ENCODE measurements at places on chromosomes 4 and X.
A peak's percentile ranks its signal among the peaks of the same experiment; 100 is the strongest.

DNA sequence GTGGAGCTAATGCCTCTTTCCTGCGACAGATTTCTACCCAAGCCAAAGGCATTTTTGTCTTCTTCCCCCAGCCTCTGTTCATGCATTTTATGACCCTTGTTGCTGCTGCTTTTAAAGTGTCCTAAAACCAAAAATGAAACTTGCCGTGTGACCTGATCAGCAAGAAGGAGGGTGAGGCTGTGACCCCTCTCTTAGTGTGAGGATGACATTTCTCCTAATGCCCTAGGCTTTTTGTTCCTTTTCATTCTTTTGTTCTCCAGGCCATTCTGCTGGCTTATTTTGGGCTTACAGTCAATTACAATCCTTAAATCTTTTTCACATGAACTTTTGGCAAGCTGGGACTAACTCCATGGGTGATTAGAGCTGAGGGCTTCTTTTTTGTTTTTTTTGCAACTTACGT is 34.4 kb downstream of the PTTG2 start:
- DNase-seq = no peak

GRCh38 chr4:1092026-1092982 is 21.1 kb downstream of the RNF212 start:
- DNase-seq = no peak

- DNase-seq = no peak
Measured at GRCh38 chr4:2044542-2045517, 14.3 kb upstream of the NAT8L start.

DNA sequence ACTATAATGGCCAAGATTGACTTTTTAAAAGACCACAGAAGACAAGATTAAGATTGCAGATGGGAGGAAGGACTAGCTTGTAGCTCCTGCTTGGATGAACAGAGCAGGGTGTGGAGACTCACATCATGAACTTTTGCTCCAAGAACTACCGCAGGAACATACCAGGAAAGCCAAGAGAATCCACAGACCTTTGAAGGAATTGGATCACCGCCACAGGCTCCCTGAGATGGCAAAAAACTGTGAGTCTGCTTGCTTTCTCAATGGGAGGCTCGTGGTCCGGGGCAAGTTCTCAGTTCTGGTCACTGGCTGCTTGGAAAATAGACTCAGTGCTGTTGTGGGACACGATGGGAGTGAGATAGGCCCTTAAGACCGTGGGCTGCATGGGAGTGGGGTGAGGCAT is 276.6 kb downstream of the CCSER1 start:
- DNase-seq = no peak

GRCh38 chrX:124347242-124347641 is 879 bp downstream of the SH2D1A start:
- DNase-seq = no peak

GRCh38 chrX:48003758-48004457 is at the start of gene ZNF182:
Gene ZNF182 (minus strand): TSS chrX:48003989. CDS start chrX:48002609, 1,380 bp downstream.
- DNase-seq = peak; percentile 80

- no peak for DNase-seq
Measured at GRCh38 chr4:84622959-84623358, 40.0 kb downstream of the CDS1 start.

DNA sequence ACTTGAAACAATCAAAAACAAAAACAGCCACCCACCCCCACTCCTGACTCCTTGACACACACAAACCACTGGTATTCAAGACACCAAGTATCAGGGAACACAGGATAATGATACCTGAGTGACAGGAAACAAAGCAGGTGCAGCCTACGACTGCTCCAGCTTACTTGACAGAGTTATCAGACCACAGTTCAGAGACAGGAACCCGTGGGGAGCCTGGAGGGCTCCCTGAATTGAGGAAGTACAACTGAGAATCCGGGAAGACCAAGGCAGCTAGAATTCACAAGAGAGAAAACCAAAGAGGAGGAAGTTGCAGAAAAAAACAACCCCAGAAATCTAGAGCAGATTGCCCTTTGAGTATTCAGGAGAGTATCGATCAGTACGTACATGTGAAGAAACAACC is 20.5 kb downstream of the COMMD8 start:
- DNase-seq = peak; percentile 17

GRCh38 chr4:57442831-57443291 is 332.7 kb upstream of the IGFBP7 start:
- DNase-seq = peak; percentile 56

- no peak for DNase-seq
Measured at GRCh38 chrX:22516893-22517292, 244.2 kb downstream of the CBLL2 start.

DNA sequence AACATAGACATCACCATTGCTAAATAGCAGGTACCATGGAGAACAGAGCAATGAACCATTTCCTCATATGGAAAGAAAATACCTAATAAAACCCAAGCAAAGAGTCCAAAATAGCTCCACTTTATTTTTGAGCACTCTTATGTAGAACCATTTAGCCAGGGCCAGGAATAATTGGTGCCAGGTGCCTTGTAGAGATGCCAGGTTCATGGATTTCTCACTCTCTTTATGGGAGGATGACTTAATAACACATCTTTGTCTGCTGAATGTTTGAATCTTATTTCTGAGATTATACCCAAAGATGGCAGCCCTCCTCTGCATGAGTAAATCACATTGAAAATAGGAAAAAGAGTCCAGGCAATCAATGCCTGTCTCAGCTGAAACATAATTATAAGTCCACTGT is 212.3 kb upstream of the SFRP2 start:
- no peak for DNase-seq

- DNase-seq = no peak
Measured at GRCh38 chrX:66200050-66200664, 36.1 kb downstream of the HEPH start.

GRCh38 chr4:147590249-147590920 is 26.8 kb upstream of the TMEM184C start:
- peak; percentile 77 for DNase-seq

GRCh38 chrX:47633689-47634590 is 4.2 kb upstream of the CFP start:
- no peak for DNase-seq

DNA sequence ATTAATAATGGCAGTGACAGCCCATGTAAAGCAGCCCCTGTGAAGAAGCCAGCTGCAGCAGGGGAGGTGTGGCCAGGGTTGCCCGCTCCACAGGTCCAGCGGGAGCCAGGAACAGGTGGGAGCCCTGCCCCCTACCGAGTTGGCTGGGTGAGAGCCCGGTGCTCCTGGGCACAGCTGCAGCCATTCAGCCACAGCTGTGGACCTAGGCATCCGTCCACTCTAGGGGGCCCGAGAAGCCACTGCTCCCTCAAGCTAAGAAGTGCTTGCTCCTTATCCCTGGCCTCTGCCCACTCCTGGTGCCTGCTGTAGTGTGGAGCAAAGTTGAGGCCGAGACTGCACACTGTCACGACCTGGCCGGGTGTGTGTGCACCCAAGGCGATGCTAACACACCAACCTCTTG is 1469.0 kb downstream of the PCDH7 start:
- DNase-seq = no peak

GRCh38 chr4:123554801-123555232 is 158.2 kb downstream of the SPRY1 start:
- DNase-seq = no peak

DNA sequence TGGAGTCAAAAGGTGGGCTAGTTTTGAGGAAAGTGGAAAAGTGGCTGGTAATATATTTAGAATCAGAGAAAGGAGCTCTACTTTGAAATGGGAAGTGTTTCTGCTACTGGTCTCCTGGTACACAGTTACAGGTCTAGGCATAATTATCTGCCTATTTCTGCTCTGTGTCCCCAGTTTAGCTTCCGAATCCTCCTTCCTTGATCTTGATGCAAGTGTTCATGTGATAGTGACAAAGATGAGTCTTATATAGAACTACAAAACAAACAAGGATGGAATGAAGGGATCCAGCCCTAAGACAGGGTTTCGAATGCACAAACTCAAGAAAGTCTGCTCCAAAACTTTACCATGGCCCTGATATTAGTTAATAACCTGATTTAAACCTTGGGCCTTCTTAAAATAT is 580.2 kb downstream of the INPP4B start:
- no peak for DNase-seq

GRCh38 chr4:22597471-22597870 is 81.6 kb upstream of the ADGRA3 start:
- no peak for DNase-seq

- no peak for DNase-seq
Measured at GRCh38 chrX:115591856-115592842, 31.2 kb downstream of the PLS3 start.

- no peak for DNase-seq
Measured at GRCh38 chr4:110704748-110705439, 82.0 kb upstream of the PITX2 start.

- peak; percentile 13 for DNase-seq
Measured at GRCh38 chr4:43932448-43932847, 516.2 kb downstream of the KCTD8 start.

GRCh38 chr4:56093576-56093975 is 144.8 kb downstream of the CEP135 start:
- DNase-seq = no peak

- no peak for DNase-seq
Measured at GRCh38 chr4:39068907-39069306, 6.9 kb downstream of the KLHL5 start.

- no peak for DNase-seq
Measured at GRCh38 chr4:74283614-74284013, 24.7 kb upstream of the EPGN start.

- DNase-seq = no peak
Measured at GRCh38 chrX:154695911-154696675, 42.7 kb upstream of the CTAG2 start.

- no peak for DNase-seq
Measured at GRCh38 chr4:152218576-152218975, 317.3 kb downstream of the FBXW7 start.

- DNase-seq = no peak
Measured at GRCh38 chrX:82842286-82842685, 665.8 kb upstream of the POU3F4 start.

- peak; percentile 56 for DNase-seq
Measured at GRCh38 chr4:40055863-40056715, 561 bp upstream of the N4BP2 start.

- DNase-seq = no peak
Measured at GRCh38 chrX:1172496-1172895, 40.0 kb downstream of the CRLF2 start.

GRCh38 chrX:135433531-135434257 is 11.9 kb downstream of the SMIM10L2A start:
- DNase-seq = no peak

DNA sequence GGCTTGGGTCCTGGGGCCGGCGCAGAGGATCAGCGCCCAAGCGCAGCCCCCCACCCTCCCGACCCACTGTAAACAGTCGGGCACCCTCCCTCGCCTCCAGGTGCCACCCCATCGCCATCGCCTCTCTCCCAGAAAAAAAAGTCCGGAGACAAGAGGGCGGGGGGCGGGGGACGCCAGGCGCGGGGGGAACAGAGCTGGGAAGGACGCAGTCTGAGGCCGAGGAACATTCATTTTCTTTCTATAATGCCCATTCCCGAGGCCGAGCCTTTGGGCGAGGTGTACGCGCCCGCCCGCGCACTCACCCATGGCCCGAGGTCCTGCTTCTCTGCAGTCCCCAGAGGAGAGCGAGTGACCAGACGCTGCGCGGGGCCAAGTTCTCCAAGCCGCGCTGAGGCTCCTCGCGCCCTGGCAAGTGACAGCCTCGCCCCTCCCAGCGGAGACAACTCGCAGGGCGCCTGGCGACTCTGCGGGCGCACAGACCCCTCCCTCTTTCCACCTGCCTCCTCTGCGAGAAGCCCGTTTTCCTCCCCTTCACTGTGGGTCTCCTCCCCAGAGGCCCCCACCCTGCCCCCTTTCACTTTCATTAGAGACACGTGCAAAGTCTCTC is 63.5 kb upstream of the WDR17 start:
- DNase-seq = peak; percentile 66

DNA sequence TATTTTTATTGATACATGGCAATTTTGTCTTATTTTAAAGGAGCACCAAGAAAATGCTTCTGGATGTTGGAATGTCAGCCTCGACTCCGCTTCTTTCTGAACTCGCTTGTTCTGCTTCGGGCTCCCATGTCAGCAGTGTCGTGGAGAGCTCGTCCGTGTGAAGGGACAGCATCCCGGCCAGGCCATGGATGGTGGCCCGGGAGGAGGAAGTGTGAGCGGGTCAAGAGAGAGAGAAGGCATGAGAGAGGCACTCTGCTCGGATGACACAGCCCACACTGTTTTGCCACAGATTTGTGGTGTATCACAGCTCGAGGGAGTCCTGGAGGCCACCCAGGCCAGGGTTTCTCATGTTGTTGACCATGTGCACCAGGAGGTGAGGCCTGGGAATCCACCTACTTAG is 107.0 kb downstream of the TRAPPC11 start:
- no peak for DNase-seq

GRCh38 chrX:12447448-12448064 is 309.3 kb downstream of the FRMPD4 start:
- DNase-seq = no peak

GRCh38 chr4:52250154-52250553 is 199.1 kb downstream of the SPATA18 start:
- no peak for DNase-seq

- DNase-seq = peak; percentile 57
Measured at GRCh38 chr4:8221476-8221875, 22.4 kb downstream of the SH3TC1 start.

GRCh38 chr4:80033581-80033980 is 39.4 kb downstream of the ANTXR2 start:
- no peak for DNase-seq

GRCh38 chrX:16476692-16477091 is 173.3 kb upstream of the S100G start:
- DNase-seq = no peak

DNA sequence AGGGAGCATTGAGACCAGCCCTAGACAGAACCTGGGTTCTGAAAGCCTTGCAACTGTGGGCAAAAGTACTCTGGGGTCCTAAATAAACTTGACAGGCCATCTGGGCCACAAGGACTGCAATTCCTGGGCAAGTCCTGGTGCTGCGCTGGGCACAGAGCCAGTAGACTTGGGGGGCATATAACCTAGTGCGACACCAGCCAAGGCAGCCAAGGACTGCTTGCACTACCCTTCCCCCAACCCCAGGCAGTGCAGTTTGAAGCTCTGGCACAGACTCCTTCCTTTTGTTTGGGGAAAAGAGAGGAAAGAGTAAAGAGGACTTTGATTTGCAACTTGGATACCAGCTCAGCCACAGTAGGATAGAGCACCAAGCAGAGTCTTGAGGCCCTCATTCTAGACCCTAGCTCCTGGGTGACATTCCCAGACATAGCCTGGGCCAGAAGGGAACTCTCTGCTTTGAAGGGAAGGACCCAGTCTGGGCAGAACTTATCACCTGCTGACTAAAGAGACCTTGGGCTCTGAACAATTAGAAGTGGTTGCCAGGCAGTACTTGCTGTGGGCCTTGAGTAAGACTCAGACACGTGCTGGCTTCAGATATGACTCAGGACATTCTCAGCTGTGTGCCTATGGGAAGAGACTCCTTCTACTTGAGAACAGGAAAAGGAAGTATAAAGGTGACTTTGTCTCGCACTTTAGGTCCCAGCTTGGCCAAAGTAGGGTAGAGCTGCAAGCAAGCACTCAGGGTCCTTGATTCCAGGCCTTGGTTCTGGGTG is 522.8 kb downstream of the GLUD2 start:
- no peak for DNase-seq

- DNase-seq = no peak
Measured at GRCh38 chr4:83138946-83139345, 24.4 kb upstream of the PLAC8 start.

- DNase-seq = no peak
Measured at GRCh38 chr4:181147416-181147951, 1095.7 kb upstream of the TENM3 start.

All from midbrain (tissue), 1 donor.